CD4-positive, alpha-beta T cell treated with Interleukin-15 for 1 hour (primary cell): ENCODE measurements at places on chromosomes 4 and X.

DNA sequence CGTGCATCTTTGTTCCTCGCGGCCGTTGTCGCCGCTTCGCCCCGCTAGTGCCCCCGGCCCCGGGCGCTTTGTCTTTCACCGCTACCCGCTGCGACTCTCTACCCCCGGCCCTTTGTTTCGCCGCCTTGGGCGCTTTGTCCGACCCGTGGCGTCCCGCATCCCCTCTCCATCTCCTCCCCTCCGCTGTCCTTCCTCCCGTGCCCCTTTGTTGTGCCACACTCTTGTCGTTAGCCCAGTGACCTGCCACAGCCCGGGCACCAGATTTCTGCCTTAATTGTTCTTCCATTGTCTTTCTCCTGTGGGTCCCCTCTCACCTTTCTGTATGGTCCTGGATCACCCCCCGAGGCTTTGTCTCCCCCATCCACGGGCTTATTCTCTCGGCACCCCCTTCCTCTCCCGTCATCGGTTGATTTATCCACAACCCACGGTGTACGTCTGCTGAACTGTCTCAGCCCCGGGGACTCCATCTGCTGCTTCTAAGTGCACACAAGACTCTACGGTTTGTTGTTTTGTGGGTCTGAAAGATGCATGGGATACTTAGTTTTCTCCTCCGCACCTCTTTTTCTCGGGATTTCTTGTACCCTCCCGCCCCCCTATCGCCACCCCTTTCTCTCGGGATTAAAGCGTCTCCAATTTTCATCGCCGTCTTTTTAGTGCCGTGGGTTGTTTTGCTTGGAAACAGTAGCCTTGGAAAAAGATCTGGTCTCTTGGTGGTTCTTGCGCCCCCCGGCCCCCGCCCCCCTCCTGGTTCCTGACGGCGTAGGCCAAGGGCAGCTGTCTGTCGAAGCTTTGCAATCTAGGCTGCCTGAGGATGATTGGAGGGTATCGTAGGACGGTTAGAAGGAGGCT is 783 bp downstream of the RBPJ start:
- no peak for DNase-seq

- no peak for DNase-seq
These were observed 45.8 kb downstream of the TNIP3 start for GRCh38 chr4:121118344-121118743.

- DNase-seq, result no peak
These were observed 142.2 kb downstream of the HS3ST1 start for GRCh38 chr4:11286533-11286932.

DNA sequence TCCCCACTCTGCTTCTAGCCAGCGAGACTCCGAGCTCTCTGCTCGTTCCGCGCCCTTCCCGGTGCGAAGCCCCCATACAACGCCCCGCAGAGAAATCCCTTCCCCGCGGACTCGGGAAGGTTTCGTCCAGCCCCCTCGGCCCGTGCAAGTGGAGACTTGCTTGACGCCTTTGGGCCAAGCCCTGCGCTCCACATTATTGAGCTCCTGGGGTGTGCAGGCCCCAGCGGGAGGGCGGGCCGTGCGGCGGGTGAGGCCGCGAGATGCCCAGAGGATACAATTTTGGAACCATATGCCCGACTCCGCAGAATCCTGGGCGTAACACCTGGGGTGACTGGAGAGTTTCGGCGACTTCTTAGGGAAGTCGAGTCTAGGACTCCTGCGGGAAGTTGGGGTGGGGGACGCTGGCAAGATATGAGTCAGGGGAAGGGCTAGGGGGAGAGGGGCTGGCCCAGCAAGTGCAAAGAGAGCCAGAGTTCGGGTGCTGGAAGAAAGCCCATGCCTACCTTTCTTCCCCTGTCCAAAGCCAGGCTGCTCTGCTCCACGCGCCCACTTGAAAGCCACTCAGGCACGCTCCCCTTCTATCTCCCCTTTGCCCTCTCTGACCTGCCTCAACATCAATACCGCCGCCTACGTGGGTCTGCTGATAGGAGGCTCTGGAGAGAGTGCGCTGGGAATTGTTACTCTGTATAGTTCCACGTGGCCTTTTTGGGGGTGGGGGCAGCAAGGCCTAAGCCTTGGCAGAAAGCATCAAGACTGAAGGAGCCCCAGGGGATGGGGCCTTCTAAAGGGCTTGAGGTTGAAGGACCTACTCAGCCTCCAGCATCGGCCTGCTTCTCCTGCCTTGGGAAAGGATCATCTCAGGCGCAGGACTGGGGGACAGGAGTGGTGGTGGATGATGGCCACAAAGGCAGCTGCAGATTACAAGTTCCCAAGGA is 1.2 kb upstream of the ELF4 start:
- DNase-seq, result no peak

DNA sequence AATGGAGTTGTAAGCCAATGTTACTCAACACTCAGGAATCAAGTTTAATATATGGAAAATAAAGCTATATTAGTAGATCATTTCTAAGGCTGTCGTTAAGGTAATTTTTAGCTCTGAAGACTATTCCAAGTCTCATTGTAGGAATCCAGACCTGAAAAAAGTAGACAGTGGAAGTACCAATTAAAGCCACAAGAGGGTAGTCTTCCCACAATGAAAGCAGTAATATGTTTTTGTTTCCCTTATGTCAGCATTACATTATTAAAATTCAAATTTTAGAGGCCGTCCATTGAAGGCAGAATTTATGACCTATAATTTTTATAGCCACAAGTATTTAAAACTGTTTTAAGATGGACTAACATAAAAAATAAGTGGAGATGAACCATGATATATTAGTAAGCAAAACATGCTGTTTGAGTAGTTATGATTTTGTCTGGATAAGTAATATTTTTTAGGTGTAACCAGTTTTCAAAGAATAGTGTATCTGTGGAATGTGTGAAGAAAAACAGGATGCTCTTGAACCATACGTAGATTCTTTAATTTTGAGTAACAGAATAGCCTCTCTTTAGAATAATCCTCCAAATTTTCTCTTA is 372.6 kb upstream of the TECRL start:
- DNase-seq, result no peak

GRCh38 chrX:49199906-49200771 is at the start of gene SYP:
SYP (minus strand) TSS chrX:49200193; CDS start chrX:49200186, 7 bp downstream.
- peak; percentile 90 for DNase-seq

- DNase-seq, result peak; percentile 66
These were observed 16.9 kb downstream of the CYBB start for GRCh38 chrX:37796805-37797204.

GRCh38 chr4:17997129-17997528 is 24.4 kb downstream of the LCORL start:
- DNase-seq, result no peak

- no peak for DNase-seq
These were observed 674 bp upstream of the DIAPH2 start for GRCh38 chrX:96683997-96684338.

- DNase-seq, result no peak
These were observed 978.1 kb downstream of the C4orf33 start for GRCh38 chr4:130074096-130074495.

- no peak for DNase-seq
These were observed 4.5 kb downstream of the MRFAP1 start for GRCh38 chr4:6644792-6645530.

DNA sequence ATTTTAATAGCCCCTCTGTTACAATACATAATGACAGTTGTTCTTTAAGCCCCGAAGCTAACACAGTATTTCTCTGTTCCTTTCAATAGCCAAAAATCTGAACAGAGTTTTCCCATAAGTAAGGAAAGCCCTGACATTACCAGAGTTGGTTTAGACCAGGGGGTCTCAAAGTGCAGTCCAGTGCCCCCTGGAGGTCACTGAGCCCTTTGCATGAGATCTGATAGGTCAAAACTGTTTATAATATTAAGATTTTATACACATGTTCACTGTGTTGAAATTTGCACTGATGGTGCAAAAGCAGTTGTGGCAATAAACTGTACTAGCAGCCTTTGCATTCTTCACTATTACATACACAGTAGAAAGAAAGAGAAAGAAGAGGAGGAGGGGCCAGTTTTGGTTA is 177.1 kb downstream of the SPANXN3 start:
- no peak for DNase-seq

GRCh38 chrX:482192-482701 is 95.5 kb upstream of the PPP2R3B start:
- no peak for DNase-seq

- DNase-seq, result no peak
These were observed 6.2 kb upstream of the P2RY8 start for GRCh38 chrX:1542994-1543725.

GRCh38 chr4:168637872-168638756 is 141.3 kb downstream of the PALLD start:
- DNase-seq, result no peak

- peak; percentile 59 for DNase-seq
These were observed 3.7 kb upstream of the GPR82 start for GRCh38 chrX:41720125-41720779.

GRCh38 chrX:72180539-72180938 is 1.0 kb upstream of the PIN4 start:
- no peak for DNase-seq

- DNase-seq, result no peak
These were observed 100.0 kb downstream of the TET2 start for GRCh38 chr4:105246712-105247111.
